ENCODE measurements at places on chromosomes 1 and 21.
A peak's percentile ranks its signal among the peaks of the same experiment; 100 is the strongest.

DNA sequence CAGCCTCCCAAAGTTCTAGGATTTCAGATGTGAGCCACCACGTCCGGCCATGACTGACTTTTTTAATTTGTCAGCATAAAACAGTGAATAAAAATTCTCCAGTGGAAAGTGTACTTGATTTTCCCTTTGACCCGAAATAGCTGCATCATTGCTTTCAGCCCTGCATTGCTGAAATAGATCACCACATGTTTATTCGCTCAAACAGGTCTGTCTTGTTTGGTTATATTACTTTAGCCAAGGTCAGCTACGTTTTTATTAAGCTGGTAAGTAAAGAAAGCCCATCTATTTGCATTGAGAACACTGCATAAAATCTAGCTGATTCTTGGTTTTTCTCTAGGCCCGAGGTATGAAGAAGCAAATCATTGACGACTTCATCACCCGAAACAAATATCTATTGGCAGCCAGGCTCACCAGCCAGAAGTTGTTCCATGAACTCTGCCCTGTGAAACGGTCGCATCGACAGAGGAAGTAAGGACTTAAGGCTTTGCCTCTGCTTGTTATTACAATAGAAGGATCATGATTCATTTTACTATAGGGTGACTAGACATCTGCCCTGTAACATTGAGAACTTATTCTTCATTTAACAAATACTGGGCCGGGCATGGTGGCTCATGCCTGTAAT lies 25.6 kb downstream of the AGMAT start:
- DNase-seq = no peak

DNA sequence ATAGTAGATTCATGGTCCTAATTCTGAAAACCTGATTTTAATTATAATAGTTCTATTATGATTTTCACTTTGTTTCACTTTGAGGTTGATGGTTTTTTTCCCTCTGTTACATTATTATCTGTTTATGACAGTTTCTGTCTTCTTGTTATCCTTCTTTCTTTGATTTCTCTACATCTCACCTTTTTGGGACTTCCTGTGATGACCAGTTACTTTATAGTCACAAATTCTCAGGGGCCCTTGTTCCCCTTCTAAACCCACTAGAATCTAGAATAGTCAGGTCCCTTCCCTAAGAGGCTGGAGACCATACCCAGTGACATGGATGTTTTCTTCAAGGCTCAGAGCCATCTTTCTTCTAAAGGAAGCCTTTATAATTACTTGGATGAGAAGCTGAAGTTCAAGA lies 238.4 kb downstream of the GPR52 start:
- DNase-seq = no peak

DNA sequence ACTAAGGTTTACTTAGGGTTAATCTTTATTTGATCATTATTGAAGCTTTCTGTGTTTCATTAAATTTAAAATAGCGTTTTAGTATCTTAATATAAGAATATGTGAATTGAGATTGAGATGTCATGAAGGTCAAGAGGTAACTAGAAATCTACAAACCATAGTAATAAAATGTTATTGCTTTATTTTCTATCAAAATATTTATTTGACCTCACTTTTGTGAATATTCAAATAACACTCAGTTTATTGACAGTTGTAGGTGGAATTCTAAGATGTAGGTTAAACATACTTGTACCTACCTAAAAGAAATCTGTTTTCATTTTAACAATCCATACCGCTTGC lies 5.7 kb downstream of the ADGRL2 start:
- DNase-seq = no peak

GRCh38 chr1:12144969-12145368 lies 21.8 kb upstream of the TNFRSF1B start:
- DNase-seq = no peak

- DNase-seq = peak; percentile 14
These were observed 34.9 kb downstream of the ASH1L start for GRCh38 chr1:155527677-155528076.

DNA sequence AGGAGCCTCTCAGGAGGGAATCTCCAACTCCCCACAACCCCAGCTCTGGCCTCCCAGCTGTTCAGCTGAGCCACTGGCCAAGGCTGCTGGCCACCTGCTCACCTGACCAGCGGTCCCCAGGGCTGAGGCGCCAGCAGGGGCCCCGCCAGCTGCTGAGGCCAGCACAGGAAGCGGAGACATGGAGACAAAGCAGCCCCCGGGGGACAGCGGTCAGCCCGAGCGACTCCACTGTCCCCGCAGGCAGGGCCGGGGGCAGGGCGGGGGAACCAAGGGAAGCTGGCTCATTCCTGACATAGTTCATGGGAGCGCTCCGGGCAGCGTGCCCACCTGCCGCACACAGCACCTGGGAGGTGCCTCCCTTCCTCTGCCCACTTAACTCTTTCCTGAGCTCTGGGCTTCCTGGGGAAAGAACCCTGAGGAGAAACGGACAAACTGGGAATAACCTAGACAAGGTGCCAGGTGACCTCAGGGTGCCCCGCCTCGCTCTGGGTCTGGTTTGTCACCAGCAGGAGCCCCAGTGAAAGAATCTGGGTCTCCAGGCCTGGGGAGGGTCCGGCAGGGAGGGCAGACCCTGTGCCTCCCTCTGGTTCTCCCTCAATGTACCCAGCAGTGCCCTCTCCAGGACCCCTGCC lies 10.7 kb downstream of the EPHA2 start:
- DNase-seq = no peak

GRCh38 chr1:101438359-101438758 lies 201.5 kb downstream of the S1PR1 start:
- DNase-seq = no peak

- DNase-seq = no peak
These were observed 370.4 kb upstream of the ST6GALNAC5 start for GRCh38 chr1:76496871-76497270.

DNA sequence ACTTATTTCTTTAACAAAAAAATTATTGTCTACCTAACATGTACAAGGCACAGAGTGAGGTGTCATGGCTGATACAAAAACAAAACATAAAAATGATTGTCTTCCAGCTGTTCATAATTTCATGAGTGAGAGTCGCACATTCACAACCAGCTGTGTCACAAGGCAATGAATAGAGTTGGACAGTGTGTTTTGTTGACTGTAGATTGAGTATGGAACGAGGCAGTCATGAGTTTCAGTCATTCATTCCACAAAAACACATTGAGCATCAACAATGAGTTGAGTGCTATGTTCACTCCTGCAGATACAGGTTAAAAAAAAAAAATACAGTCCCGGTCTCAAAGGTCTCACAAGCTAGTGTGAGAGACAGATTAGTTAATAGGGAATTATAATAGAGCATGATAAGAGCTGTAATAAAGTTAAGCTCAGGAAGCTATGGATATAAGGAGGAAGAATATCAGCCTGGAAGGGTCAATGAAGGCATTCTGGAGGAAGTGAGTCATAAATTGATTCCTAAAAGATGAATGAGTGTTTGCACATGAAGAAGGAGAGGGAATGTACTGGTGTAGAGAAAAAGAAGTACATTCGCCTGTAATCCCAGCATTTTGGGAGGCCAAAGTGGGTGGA lies 47.8 kb upstream of the ARHGAP29 start:
- no peak for DNase-seq

GRCh38 chr1:47771751-47772150 lies 225.4 kb downstream of the TRABD2B start:
- no peak for DNase-seq

GRCh38 chr1:58884706-58885661 lies 101.1 kb upstream of the JUN start:
- DNase-seq = no peak

- no peak for DNase-seq
These were observed 17.4 kb downstream of the CCT8 start for GRCh38 chr21:29056005-29056404.

- no peak for DNase-seq
These were observed 32.2 kb upstream of the MED18 start for GRCh38 chr1:28296401-28297261.

GRCh38 chr21:33871171-33871570 lies 44.4 kb downstream of the ATP5PO start:
- no peak for DNase-seq
